GM04503 (cell line): ENCODE measurements at places on chromosomes 2 and 18.

GRCh38 chr2:222802514-222803196, 58.2 kb upstream of the ACSL3 start:
- DNase-seq: no peak

- DNase-seq: no peak
Measured at GRCh38 chr2:112836163-112836560, 417 bp downstream of the IL1B start.

DNA sequence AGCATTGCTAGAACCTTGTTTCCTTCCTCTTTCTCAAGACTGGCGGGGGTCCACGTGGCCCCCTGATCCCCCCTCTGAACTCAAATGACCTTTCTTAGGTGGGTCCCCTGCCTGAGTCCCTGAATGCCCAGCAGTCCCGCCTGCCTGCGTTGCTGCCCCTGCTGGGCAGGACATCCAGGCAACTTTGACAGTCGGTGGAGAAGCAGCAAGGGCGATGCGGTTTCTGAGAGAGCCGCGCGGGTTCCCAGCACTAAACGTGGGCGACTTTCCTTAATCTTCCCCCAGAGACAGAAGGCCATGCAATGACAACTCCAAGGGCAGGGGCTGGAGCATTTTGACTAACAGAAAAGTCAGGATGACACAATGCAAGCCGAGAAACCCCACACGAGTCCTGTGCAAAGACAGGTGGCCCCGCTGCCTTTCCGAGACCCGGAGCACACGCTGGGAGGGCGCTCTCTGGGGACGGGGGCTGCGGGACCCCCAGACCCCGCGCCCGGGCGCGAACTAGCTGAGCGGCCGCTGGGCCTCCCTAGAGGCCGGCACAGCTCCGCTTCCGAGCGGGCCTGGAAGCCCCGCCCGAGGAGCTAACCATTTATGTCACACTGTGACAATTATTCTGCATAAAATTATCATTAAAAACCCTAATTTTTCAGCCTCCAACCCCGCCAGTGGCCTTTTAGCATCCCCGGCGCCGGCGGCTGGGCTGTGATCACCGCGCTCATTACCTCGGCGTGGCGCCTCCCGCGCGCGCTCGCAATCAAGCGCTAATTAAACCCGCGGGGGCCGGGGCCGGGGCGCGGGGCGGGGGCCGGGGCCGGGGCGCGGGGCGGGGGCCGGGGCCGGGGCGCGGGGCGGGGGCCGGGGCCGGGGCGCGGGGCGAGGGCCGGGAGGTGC, 27.4 kb downstream of the ASB18 start:
- DNase-seq: no peak

DNA sequence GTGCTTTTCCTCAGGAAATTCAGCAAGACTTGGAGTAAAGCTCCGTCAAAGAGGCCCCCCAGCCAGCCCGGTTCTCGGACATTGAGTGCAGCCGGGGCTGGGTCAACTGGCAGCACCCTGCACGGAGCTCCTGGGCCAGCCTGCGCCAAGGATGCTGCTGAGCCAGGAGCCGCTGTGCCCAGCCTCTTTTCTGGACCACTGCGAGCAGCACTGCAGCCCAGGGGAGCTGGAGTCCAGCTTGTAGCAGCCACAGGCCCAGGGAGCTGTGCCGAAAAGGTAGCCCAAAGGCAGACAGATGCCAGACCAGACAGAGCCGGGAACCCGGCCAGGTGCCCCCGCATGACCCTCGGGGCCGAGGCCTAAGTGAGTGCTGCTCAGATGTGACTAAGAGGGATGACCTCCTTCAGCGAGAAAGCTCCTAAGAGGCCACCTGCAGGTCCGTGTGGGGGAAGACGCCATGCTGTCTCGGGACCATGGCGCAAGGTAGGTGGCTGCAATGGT, 7.3 kb downstream of the CLHC1 start:
- no peak for DNase-seq

- no peak for DNase-seq
Measured at GRCh38 chr18:58624011-58624410, 4.9 kb downstream of the ALPK2 start.

- DNase-seq: peak; percentile 83
Measured at GRCh38 chr2:83584672-83585071, 874.4 kb downstream of the SUCLG1 start.

- DNase-seq: no peak
Measured at GRCh38 chr2:198767694-198768093, 690.0 kb downstream of the SATB2 start.

- DNase-seq: no peak
Measured at GRCh38 chr2:122101319-122101718, 345.9 kb downstream of the TSN start.

GRCh38 chr2:61841286-61841685, 12.6 kb downstream of the FAM161A start:
- DNase-seq: no peak

DNA sequence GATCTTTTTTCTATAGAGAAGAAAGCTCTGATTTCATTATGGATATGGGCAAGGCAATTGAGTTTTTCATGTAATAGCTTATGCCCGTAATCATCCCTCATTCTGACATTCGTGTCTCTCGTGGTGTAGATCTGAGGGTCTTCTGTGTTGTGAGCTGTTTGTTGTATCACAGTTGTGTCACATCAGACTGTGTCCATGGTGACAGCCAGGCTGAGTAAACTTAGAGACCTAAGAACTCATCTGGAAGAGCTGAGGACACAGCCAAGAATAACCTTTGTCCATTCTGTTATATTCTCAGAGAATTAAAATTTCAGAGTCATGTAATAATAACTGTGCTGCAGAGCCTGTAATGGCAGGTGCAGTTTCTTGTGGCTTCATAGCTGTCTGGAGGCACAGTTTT, 116.5 kb downstream of the ATP9B start:
- DNase-seq: no peak

DNA sequence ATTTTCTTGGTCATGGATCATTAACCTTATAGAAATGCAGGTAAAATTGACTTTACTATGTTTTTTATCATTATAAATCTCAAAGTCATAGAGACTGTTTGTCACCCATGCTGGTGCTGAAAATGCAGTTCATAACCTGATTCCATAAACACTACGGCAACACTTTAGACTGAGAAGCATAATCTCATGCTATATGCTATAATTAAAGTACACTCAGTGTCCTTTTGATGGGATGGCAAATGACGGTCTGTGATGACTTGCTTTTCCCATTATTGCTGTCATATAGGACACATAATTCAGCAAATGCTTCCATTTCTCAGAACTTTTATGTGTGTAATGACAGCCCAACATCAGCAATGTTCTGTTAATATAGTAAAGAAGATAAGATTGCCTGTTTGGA, 162.9 kb downstream of the CD226 start:
- DNase-seq: no peak

DNA sequence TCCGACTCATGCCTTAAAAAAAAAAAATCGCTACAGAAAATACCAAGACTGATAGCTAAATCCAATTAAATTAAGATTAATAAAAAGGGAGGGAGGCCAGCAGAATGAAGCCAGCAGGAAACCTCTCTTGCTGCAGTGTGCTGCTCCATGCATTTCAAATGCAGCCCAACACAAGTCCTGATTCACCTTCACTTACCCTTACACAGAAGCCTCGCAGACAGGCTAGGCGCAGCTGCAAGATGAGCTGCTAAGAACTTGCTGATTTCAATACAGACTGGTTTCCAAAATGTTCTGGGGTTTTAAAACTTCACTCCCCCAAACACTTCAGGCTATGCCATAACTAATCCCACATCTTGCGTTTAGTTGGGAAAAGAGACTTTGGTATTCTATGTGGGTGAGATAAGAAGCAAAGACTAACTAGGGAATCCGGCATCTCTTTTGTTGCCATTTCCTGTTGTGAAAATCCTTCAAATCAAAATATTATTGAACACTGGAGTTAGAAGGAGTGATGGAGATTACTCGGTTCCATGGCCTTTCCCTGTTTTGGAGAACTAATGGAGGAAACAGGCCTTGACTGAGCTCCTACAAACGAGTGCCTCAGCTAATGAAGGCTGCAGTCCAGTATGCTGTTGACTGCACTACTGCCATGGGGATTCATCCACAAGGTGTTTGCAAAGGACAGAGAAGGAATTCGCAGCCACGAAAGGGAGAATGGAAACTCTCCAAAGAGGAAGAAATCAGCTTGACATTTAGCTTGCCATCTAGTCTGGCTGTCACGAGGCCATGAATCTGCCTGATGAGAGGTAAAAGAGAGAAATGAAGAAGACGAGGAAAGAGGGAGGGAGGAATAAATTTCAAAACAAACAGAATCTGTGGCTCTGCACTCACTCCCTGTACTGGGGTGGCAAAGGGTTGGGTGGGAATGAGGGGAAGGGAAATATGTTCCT, 67.3 kb downstream of the CLHC1 start:
- DNase-seq: no peak

- DNase-seq: no peak
Measured at GRCh38 chr2:101731221-101732054, 33.9 kb downstream of the MAP4K4 start.

GRCh38 chr2:118878531-118879149, 31.2 kb upstream of the EN1 start:
- DNase-seq: no peak

DNA sequence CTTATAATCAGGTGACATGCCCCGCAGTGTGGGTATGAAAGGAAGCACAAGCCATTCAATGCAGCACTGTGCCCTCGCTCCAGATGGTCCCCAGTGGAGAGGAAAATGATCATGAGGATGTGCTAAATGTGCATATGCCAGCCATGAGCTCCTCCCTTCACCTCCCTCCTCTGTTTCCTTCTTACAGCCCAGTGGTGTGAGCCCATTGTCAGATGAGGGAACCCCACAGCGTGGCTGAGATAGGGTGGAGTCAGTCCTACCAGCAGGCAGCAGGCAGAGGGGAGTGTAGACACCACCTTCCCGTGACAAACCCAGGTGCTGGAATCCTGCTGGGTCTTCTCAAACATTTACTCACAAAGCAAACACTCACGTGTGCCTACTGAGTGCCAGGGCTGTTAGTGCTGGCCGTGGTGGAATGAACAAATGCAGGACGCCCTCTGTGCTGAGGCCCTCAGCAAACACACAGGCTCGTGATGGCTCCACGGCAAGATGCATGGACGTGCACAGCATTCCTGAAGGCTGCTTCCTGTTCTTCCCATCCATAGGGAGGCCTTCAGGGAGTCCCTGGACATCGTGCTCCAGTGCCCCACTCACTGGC, 181.7 kb upstream of the TPO start:
- DNase-seq: no peak

GRCh38 chr18:42517896-42518295, 562.9 kb downstream of the PIK3C3 start:
- DNase-seq: no peak

DNA sequence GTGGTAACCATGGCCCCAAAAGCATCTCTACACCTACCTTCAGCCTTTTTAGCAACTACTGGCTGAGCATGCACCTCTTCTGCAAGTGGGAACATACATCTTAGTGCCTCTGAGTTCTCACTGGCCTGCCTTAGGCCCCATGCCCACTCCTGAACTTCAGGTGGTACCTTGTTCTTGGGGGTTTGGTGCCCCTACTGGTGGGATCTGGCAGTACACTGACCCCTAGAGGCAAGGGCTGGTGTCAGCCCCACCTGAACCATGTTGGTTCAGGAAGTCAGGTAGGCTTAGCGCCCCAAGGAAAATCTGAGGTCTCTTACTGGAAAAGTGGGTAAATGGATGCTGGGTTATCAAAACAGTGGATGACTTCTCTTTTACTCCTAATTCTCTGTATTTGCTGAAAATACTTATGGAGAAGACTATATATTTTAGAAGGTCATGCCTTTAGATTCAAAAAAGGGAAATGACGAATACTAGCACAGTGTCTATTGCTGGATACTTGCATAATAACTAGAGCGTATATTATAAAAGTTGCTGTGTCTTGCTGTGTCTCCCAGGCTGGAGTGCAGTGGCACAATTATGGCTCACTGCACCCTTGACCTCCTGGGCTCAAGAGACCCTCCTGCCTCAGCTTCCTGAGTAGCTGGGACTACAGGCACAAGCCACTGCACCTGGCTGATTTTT, 84.6 kb downstream of the RAB31 start:
- DNase-seq: no peak

DNA sequence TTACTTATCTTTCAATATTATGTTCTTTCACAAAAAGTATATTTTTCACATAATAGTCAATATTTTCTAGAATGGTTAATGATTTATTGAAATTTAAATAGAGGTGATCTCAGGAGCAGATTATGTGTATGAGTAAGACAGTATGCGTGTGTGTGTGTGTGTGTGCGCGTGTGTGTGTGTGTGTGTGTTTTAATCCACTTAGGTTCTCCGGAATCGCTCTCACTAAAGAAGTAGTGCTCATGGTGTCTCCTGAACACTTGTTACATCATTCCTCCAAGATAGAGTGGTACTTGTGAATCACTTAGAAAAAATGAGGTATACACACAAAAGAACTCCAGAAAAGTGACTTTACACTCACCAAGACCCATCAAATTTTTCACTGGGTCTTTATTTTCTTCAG, 91.0 kb upstream of the KCNH7 start:
- no peak for DNase-seq

GRCh38 chr2:67548317-67549201, 151.4 kb downstream of the ETAA1 start:
- no peak for DNase-seq

GRCh38 chr18:11078491-11078890, 70.9 kb downstream of the PIEZO2 start:
- DNase-seq: peak; percentile 11

- DNase-seq: no peak
Measured at GRCh38 chr2:149488706-149489440, 98.7 kb downstream of the MMADHC start.

- DNase-seq: no peak
Measured at GRCh38 chr2:190216829-190217228, 102.8 kb downstream of the HIBCH start.

DNA sequence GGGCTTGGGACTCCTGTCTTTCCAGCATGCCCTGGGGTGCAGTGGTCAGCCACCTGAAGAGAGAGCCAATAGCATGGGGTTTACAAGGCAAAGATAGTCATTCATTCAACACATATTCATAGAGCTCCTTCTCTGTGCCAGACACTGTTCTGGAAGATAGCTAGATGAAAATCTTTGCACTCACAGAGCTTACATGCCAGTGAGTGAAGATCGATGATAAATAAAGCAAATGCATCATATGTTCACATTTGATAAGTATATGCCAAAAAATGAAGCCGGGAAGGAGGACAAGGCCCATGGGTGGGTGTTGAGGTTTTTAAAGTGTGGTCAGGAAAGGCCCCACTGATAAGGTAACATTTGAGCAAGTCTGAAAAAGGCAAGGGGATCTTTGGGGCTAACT, 130.8 kb upstream of the CDCA7 start:
- no peak for DNase-seq

DNA sequence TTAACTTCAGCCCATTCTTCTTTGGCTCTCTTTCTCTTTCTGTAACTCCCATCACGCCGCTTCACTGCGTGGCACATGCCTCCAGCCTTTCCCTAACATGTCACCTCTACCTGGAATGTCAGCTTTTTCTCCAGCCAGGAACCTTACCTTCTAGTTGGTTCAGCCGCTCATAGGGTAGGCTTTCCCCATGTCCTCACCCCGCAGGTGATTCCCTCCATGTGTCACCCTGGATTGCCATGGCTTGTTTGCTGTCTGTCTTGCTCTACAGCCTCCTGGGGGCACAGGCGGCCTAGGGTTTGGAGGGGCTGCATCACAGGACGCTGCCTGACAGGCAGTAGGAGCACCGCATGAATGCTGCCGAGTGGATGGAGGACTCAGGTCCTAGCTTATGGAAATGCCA, 39.2 kb downstream of the ARHGEF4 start:
- DNase-seq: no peak
